ENCODE measurements at places on chromosomes 5 and 9.

- DNase-seq = no peak
Observed at GRCh38 chr5:102998224-102998623, 121.7 kb downstream of the GIN1 start.

DNA sequence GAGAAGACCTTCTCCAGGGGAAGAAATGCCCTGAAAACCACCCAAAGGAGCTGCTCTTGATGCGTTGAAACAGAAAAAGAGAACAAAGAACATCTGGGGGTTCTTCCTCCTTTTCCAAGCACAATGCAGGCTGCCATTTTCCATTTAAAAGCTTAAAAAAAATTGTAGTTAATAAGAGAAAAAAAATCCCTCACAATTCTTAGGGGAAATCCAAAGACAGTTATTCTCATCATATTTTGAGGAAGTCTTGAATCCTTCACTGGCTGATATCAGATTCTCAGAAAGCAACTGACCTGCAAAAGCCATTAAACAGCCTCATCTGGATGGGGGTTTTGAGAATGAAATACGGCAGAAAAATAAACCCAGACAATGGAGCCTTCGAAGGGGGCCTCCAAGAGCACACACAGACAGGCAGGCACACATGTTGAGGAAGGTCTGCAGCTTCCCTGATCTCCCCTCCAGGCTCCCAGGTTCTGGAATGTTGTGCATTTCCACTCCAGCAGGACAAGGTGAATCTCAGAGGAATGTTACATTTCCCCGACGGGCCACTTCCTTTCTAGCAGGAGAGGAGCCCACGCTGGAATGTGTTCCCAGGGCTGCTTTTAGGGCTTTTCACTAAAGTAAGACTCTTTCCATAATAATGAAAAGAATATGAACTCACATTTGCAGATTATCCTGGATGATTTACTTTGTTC is 159.4 kb upstream of the S1PR3 start:
- no peak for DNase-seq

GRCh38 chr9:19788152-19788551 is 685 bp downstream of the SLC24A2 start:
- no peak for DNase-seq

DNA sequence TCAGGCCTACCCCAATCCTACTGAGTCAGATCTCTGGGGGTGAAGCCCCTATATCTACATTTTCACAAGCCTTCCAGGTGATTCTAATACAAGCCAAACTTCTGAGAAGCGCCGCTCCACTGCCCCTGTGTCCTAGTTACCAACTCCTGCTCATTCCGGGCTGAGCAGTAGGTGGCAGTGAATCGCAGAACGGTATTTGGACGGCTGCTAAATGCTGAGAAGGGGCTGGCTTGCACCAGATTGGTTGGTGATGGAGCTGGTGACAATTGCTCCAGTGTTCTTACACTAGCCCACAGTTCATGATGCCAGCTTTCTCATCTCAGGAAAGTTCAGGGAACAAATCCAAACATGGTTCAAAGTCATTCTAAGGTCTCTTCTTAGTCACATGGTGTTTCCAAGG is 31.1 kb upstream of the FGF1 start:
- no peak for DNase-seq

- no peak for DNase-seq
Observed at GRCh38 chr5:147731431-147732290, 50.9 kb downstream of the JAKMIP2 start.

DNA sequence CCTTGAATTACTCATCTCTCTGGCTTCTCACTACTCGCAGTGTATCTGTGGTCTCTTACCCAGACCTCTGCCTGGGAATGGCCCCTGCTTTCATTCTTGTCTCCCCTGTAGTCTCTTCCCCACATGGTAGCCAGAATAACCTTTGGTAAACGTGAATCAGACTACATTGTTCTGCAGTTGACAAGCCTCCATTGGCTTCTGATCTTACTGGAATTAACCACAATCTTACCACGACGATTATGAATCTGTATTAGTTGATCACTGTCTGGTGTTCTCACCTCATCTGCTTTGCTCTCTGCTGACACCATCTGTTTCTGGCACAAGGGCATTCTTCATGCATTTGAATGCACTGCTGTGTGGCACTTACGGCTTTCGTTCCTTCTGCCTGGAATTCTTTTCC is 781.2 kb downstream of the MTRR start:
- peak; percentile 42 for DNase-seq

- DNase-seq = no peak
Observed at GRCh38 chr5:164433106-164433870, 927.9 kb downstream of the MAT2B start.

DNA sequence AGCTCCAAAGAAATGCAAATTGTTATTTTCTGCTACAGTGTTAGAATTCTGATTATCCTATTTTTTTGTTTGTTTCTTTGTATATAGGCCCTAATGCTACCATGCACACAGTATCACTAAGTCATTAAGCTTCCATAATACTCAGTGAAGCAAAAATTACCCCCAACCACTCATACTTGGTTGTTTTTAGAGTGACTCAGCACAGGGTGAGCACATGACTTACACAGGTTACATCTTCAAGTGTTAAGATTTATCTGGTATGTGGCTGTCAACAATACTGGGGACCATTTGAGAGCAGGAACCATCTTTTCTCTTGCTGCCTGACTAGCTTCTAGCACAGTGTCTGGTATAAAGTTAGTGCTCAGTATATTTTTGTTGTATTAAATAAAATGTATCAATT is 255.8 kb upstream of the SLC24A2 start:
- DNase-seq = no peak

DNA sequence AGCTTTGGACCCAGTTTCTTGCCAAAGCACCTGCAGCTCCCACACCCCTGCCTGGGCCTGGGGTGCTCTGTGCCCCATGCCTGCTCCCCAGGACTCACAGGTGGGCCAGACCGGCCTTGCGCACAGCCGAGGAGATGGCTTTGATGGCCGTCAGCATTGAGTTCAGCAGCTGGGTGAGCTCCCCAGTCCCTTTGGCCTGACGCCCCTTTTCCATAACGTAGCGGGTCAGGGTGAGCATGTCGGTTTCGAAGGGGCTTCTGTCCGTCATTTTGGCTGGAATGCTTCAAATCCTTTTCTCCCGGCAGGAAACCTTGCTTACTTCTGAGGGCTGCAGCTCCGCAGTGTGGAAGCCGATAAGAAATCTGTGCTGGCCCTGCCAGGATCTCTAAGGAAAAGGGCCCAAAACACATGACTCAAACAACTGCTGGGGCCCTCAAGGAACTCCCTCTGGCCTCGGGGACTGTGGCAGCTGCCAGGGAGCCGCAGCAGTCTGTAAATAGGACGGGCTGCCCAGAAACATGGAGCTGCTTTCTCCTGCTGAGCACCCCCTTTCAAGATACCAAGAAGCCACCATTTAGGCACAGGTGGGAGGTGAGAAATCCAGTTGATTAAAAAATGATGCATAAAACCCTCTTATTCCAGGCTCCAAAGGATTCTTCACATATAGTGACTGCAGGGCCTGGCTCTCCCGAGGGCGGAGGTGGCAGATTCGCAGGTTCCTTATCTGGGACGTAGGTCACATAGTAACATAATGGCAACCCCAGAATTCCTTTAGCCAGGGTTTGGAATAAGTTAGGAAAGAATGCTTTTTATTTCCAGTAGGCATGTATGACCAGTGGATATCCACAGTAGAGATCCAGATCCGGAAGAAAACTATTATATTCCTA is at the start of gene FBP2:
Gene FBP2 (minus strand): TSS at position 366 of the 887 bp plus-strand sequence. CDS start 98 bp downstream, at position 268.
- DNase-seq = no peak

- no peak for DNase-seq
Observed at GRCh38 chr5:165224366-165225045, 1719.1 kb downstream of the MAT2B start.

DNA sequence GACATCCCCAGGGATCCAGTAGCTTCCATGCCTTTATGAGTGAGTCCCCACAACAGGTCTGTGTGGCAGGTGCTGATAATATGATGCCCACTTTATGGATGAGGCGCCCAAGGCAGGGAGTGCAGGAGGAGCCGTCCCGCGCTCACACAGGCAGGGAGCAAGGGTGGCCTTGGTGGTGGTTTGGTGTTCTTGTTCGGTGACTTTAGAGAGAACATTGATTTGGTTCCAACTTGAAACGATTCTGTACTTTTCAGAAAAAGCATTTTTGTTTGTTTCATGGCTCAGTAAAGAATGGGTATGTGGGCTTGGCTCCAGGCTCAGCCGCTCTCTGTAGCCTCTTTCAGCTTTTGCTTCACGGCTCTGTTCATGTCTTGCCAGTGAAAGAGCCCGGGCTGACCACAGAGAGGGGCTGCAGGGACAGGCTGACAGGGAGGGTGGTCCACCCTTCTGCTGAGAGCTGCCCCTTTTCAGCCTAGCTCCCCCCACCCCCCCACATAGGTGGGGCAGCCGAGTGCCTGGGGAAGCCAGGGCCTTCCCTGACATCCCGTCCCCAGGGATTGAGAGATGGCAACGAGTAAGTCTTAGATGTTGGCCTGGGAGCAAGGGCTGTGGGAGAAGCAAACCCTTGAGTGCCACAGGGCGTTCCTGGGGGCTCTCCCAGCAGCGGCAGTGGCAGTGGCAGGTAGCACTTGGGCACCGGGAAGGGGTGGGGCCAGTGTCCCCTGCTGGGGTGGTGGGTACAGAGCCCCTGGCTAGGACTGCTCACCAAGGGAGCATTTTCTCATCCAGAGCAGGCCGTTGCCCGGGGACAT is 28.0 kb downstream of the NCS1 start:
- no peak for DNase-seq

DNA sequence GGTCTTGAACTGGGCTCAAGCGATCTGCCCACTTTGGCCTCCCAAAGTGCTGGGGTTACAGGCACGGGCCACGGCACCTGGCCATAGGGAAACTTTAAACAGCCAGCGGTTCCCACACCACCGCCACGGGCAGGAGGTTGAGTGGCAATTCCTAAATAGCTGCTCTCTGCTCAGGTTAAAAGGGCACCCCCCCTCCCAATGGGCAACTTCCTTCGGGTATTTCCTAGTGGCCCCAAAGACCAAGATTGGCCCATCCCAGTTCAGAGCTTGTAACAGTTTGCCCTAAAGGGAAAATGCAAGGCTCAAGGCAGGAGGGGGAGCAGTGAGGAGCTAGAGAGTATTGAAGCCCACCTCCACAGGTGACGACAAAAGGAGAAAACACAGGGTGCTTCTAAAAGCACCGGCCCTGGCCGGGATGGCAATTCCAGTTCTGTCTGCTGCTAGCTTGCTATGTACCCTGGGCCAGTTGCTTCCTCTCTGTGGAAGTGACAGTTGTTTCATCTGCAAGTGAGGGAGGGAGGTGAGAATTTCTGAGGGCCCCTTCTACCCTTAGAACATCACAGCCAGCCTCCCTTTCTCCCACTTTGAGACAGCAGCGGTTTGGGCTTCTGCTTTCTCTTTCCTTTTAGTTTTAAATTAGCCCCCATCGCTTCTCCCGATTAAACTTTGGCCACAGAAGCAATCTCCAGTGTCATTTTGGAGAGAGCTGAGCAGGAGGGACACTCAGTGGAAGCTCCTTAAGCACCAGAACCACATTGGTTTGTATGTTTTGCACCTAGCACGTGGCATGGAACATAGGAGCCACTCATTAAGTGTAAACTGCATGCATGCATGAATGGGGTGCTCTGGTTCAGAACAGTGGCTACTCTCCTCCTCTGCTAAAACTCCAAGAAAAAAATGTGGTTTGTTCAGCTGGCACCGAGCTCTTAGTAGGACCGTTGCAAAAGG is 17.3 kb upstream of the TNIP1 start:
- DNase-seq = no peak

DNA sequence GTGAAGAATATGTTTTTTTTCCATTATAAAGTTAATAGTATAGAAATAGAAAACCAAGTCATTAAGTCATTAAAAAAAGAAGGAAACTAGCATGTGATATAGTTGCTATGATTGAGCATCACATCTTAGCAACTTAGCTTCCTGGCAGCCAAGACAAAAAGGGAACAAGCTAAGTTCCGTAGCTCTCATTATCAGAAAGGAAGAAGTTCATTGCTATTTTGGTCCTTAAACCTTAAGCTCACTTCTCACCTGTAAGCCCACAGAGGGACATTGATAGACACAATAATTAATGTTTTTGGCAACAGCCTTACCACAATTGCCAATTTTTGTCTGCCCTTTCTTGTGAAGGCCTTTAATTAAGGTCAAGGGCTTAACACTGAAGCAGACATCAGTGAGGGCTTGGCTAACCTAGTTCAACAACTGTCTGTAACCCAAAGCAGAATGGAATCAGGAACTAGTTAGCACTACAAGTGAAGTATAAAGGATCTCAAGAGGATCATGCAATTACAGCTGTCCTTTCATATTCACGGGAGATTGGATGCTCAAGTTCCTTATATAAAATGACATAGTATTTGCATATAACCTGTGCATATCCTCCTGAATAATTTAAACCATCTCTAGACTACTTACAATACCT is 24.0 kb upstream of the KLF4 start:
- DNase-seq = no peak

GRCh38 chr5:66757219-66757833 is 161.1 kb downstream of the MAST4 start:
- DNase-seq = peak; percentile 28

DNA sequence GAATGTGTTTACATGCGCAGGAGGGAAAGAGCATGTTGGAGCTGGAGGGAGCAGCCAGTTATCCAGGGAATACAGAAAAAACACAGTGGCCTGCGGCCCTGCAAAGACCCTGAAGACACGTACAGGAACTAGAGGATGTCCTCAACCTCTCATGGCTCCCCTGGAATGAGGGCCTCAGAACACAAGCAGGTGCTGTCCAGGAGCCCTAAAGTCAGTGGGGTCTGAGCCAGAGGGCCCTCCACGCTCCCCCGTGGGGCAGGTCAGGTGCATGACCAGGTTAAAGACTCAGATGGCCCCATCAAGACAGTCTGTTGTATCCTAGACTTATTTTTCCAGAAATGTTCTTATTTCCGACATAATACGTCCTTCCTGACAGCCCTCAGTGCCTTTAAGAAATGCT is 106.9 kb downstream of the ROR2 start:
- no peak for DNase-seq

DNA sequence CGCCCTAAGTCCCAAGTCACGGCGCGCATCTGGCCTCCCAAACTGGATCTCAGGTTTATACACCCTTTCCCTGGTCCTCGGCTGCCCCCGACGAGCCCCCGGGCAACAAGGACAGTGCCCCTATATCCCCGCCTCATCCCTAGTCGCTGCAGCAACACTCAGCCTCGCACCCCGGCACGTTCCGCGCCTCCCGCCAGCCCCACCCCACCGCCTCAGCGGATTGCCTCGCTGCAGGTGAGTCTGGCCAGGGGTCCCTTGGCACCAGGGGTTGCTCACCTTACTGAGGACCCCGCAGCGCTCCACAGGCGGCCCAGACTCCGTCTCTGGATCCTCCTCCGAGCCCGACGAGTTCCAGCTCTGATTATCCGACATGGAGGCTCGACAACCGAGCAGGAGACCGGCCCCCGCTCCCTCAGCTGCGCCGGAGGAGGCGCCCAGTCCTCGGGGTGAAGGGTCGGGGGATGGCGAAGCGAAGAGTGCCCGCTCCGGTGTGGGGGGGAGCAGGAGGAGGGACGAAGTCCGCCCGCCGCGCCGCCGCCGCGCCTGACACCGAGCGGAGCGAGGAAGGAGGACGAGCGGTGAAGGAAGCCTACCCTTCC is 494 bp downstream of the CERT1 start:
- no peak for DNase-seq

- no peak for DNase-seq
Observed at GRCh38 chr9:135239769-135240141, 152.3 kb downstream of the OLFM1 start.

All from HS-5 (cell line).